ENCODE measurements at places on chromosomes 12 and 14.

- DNase-seq, result no peak
Measured at GRCh38 chr12:8563356-8563755, 22.7 kb upstream of the CLEC4E start.

GRCh38 chr14:72966038-72966437 is 39.8 kb downstream of the DCAF4 start:
- no peak for DNase-seq

GRCh38 chr12:28925719-28926376 is 223.2 kb upstream of the FAR2 start:
- DNase-seq, result no peak

DNA sequence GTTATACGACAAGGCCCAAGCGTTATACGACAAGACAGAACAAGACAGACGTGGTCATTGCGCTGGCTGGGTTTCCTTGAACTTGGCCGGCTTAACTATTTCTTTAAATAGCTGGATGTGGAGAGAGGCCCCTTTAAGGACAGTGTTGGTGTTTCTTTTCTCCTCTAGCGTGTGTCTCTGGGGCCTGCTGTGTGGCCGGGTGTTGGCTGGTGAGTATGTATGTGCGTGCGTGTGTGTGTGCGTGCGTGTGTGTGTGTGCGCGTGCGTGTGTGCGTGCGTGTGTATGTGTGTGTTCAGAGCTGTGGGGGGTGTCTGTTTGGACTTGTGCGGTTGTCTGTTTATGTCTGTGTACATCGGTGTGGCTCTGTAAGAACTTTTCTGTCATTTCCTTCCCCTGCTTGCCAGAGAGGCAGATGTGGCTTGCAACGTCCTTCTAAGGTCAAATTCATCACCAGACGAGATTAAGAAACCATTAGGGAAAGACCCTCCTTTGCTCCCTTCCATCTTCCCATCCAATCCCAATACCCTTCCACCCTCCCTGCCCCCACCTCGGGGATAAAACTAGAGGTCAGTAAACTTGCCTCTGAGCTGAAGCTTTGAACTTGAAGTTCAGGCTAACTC is 78.6 kb upstream of the TBX3 start:
- no peak for DNase-seq

GRCh38 chr12:54142114-54142475 is 46.7 kb downstream of the SMUG1 start:
- DNase-seq, result no peak

- DNase-seq, result peak; percentile 8
Measured at GRCh38 chr12:131142891-131143657, 189.4 kb downstream of the ADGRD1 start.

DNA sequence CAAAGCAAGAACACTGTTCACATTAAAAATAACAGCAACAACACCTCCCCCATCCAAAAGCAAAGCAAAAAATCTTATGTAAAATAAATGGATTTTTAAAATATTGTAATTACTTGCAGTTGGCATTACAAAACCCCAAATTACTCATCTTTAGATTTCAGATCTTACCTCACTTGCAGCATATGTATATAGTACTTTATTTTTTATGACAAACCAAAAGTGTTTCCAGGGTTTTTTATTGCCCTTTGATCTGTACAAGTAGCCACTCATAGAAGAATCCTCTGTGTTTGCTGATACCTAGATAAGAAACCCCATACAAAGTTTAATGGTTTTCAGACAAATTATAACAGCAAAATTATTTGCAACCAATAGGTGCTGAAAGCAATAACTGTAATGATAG is 12.2 kb upstream of the NR2C1 start:
- DNase-seq, result no peak

- DNase-seq, result no peak
Measured at GRCh38 chr12:43730283-43730682, 28.3 kb downstream of the PUS7L start.

GRCh38 chr14:54931598-54932340 is 29.1 kb upstream of the GCH1 start:
- no peak for DNase-seq

- no peak for DNase-seq
Measured at GRCh38 chr12:77314378-77315052, 249.1 kb upstream of the E2F7 start.

DNA sequence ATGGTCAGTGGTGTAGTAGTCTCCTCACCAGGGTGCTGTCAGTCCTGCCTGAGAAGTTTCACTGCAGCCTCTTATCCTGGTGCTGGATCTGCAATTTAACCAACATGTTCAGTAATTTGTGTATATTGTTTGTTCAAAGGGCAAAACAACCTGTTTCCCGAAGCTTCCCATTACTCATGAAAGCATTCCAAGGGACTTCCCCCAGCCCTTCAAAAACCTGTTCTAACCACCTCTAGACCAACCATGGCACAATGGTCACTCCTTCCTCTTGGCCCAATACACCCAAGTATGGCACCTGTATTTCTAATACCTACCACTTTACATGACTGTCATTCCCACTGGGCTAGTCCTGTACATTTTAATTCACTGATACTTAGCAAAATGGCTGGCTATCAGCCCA is 12.1 kb downstream of the CKAP4 start:
- DNase-seq, result no peak

DNA sequence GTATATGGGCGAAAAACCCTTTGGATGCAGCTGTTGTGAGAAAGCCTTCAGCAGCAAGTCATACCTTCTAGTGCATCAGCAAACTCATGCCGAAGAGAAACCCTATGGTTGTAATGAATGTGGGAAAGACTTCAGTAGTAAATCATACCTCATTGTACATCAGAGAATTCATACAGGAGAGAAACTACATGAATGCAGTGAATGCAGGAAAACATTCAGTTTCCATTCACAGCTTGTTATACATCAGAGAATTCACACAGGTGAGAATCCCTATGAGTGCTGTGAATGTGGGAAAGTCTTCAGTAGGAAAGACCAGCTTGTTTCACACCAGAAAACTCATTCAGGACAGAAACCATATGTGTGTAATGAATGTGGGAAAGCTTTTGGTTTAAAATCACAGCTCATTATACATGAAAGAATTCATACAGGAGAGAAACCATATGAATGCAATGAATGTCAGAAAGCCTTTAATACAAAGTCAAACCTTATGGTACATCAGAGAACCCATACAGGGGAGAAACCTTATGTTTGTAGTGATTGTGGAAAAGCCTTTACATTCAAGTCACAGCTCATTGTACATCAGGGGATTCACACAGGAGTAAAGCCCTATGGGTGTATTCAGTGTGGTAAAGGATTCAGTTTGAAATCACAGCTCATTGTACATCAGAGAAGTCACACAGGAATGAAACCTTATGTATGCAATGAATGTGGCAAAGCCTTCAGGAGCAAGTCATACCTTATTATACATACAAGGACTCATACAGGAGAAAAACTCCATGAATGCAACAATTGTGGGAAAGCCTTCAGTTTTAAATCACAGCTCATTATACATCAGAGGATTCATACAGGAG is 21.4 kb downstream of the ZNF268 start:
- DNase-seq, result no peak

- peak; percentile 80 for DNase-seq
Measured at GRCh38 chr12:65278576-65279368, at the start of gene MSRB3. Gene MSRB3, plus strand, starts transcription at chr12:65278683. Its CDS starts 29,897 bp downstream, at chr12:65308580.

DNA sequence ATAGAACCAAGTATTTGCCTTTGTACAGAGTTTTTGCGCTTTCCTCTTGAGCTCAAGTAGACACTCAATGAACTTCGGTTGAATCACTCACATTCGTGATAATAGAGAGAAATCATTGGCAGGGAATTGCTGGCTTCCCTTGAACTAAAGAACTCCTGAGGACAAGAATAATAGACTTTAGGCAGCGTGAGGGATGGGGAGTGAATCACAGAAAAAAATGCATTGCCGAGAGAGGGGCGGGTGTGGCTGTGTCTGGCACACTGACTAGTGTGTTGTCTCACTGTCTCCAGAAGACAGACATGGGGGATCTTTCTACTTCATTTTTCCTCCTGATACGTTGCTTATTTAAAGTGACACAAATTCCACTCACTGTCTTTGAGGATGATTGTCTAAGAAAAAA is 805.2 kb downstream of the BCL11B start:
- no peak for DNase-seq

GRCh38 chr12:57632958-57633840 is at the start of gene B4GALNT1:
Gene B4GALNT1, minus strand, starts transcription at chr12:57633201. Its CDS starts 1,069 bp downstream, at chr12:57632132.
- DNase-seq, result peak; percentile 84

DNA sequence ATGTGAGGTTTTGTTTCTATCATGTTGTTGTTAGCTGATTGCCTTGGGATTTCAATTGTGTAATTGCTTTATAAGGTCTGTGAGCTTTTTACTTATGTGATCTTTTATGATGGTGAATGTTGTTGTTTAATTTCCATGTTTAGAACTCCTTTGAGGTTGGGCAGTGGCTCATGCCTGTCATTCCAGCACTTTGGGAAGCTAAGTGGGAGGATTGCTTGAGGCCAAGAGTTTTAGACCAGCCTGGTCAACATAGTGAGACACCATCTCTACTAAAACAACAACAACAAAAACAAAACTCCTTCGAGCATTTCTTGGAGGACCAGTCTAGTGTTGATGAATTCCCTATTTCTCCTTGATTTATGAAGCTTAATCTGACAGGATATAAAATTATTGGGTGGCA is 102.1 kb upstream of the PMCH start:
- no peak for DNase-seq

DNA sequence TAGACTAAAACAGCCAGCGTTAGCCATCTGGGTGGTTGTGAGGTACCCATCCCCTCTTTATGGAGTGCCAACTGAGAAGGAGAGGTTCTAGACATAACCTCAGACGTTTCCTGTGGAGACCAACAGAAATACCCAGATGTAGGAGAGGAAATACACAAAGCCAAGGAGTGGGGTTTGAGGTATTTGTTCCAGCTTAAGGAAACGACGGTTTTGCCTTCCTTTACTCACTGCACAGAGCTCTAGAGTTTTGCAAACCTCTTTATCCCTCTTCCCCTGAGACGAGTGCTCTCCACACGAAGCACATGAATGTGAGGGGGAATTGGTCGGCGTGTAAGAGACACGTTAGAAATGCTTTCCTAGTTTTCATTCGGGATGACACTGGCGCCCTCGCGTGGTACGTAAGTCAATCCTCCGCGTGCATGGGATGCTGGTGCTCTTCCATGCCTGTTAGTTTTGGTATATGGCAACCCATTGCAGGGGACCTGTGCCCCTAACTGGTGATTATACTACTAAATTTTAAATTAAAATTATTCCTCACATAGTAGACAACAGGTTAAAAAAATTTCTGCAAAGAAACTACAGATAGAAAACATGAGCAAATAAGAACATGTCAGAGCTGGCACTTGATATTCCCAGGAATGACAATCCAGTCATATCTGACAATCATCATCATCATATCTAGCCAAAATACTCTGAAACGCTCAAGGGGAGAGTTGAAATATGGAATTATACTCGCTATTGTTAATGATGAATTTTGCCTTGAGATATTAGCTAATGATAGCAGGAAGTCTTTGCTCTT is 121.7 kb downstream of the PPM1H start:
- DNase-seq, result peak; percentile 89

- no peak for DNase-seq
Measured at GRCh38 chr14:24692382-24693352, 58.7 kb upstream of the GZMB start.

- DNase-seq, result no peak
Measured at GRCh38 chr14:44352201-44352600, 154.9 kb downstream of the FSCB start.

- DNase-seq, result peak; percentile 12
Measured at GRCh38 chr12:105330931-105331804, 677 bp downstream of the C12orf75 start.

GRCh38 chr12:63021116-63021515 is 86.2 kb upstream of the PPM1H start:
- no peak for DNase-seq

DNA sequence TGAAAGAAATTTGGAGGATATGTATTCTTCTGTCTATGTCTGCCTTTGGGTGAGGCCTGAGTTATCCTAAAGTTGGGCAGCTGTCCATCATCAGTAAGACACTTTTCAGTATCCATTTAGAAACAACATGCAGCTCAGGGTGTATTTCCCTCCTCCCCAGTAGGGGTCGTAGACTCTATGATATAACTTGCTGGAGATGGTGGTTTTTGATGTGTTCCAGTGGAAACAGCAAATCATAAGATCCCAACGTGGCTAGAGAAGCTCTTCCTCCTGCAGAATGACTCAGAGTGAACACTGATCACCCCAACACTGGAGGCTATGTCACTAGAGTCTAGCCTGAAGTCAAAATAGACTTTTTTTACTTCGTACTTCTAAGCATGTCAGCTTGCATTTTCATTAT is 331.6 kb upstream of the STXBP6 start:
- no peak for DNase-seq

GRCh38 chr12:131232036-131232435 is 278.3 kb downstream of the ADGRD1 start:
- no peak for DNase-seq

GRCh38 chr14:68740788-68741476 is 51.9 kb downstream of the ZFP36L1 start:
- no peak for DNase-seq

- no peak for DNase-seq
Measured at GRCh38 chr12:31215518-31216232, 110.3 kb downstream of the SINHCAF start.

- peak; percentile 63 for DNase-seq
Measured at GRCh38 chr12:127108360-127109215, 1158.4 kb upstream of the TMEM132C start.

DNA sequence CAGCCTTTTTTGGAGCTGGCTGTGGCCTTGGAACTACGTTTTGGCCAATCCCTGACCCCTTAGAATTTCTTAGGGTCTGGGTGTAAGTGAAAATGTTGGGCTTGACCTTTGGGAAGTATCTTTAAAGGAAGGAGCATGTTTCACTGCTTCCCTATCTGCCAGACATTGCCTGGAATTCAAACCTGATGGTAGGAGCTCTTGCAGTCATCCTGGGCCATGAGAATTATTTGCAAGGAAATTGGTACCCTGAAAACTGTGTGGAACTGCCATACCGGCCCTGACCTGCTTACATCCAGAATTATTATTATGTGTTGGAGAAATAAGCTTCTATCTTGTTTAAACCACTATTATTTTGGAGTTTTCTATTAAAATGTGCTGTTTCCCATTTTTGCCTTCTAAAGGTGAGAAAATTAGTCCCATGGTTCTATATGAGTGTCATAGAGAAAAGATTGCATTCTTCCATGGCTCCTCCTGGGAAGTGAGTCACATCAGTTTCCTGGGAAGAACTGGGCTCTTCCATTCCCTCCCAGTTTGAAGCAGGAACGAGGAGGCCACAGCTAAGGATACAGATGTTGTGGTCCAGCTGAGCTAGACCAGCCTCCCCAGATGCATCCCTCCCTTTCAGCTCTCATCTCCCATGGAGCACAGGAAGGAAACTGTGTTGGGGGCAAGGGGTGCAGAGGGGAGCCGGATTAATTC is 9.5 kb upstream of the PGF start:
- no peak for DNase-seq

GRCh38 chr12:126747530-126748149 is 1519.3 kb upstream of the TMEM132C start:
- no peak for DNase-seq

Data from G401 (cell line).